CD4-positive, alpha-beta memory T cell (primary cell): ENCODE measurements at places on chromosomes 6 and 20. TPM values are rescaled to one million over a fixed set of nuclear protein-coding genes. Genes with fewer than 3 reads are reported as not detected.

- DNase-seq: no peak
Observed at GRCh38 chr6:3813150-3813780, 35.9 kb upstream of the FAM50B start.

DNA sequence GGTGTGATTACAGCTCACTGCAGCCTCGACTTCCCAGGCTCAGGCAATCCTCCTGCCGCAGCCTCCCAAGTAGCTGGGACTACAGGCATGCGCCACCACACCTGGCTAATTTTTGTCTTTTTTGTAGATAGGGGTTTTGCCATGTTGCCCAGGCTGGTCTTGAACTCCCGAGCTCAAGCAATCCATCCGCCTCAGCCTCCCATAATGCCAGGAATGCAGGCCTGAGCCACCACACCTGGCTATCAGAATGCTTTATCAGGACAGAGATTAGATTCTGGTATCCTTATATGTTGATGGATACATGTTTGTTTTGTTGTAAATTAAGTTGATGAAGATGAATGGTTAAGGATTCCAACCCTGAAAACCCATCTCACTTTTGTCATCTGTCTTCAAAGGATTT lies 24.2 kb downstream of the LHFPL5 start:
- no peak for DNase-seq

DNA sequence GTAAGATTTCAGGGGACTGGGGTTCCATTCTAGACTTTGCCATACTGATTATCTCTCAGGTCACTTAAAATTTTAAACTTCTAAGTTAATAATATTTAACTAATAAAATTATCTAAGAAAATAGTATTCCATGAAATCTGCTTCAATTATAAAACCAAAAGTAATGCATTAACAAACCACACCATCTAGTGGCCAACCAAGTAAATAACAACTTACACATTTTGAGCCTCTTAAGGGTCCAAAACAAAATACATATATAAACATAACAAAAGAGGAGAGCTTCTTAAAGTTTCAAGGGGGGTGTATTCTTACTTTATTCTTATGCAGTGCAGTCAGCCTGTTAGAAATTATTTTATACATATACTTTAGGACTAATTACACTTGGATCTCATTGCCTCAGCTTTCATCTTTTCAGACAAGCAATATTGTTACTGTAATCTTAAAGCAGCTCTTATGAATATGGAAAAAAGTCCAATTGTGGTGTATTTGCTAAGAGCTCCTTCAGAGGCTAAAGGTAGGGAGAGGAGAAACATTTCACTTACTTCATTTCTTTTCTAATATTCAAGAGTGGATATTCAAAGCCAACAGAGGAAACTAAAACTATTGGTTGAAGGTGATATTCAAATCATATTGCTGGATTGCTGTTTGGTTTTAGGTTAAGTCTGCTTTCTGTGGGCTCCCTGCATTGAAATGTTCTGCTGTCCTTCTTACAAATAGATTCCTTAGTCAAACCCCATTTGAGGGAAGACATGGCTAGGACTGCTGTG lies 199.7 kb upstream of the SIM1 start:
- peak; percentile 14 for DNase-seq

GRCh38 chr6:82597201-82597600 lies 233.6 kb downstream of the TPBG start:
- no peak for DNase-seq

Gene WFDC5
- not detected for total RNA-seq

GRCh38 chr6:30013291-30013922 lies 47.7 kb upstream of the POLR1H start:
- peak; percentile 12 for DNase-seq

DNA sequence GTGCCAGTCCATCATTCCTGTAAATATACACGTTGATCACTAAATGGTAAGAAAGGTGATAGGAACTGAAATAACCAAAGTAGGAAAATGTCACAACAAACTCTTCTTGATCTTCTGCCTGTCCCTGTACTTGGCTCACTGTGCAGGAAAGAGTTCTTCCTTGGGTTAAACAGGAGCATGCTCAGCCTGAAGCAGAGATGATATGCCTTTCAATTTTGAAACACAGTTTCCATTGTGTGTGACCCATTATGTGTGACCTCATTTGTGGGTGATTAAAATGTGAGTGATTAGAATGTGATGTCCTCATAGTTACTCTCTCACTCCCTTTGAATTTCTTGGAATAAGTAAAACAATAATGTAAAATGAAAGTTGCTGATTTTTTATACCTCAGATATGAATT lies 427.2 kb upstream of the AGPAT4 start:
- DNase-seq: no peak

DNA sequence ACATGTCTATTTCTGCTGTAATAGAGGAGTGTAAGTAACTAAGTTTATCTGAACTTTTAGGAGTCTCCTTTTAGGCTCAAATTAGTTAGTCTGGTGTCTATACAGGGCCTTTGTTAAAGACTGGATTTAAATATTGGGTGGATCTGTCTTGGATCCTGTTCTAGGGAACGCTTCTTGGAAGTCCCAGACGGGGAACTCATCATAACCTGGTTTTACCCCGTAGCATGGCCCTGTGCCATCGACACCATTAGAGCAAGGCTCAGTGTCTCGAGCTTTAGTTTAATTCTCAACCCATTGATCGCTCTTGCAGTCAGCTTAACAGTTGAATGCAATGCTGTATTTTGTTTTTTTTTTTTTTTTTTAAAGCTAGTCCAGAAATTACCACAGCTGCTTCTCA lies 89.9 kb downstream of the CARMIL1 start:
- DNase-seq: no peak

GRCh38 chr6:42304053-42304712 lies 86.5 kb upstream of the MRPS10 start:
- no peak for DNase-seq
